ENCODE measurements at places on chromosomes 6 and 20. TPM values are rescaled to one million over a fixed set of nuclear protein-coding genes. Genes with fewer than 3 reads are reported as not detected.

Gene JPH2
- 129 TPM for polyA plus RNA-seq

Gene TNNC2
- polyA plus RNA-seq: 0.14 TPM

Gene PMEPA1
- polyA plus RNA-seq: 12.6 TPM

Gene BHLHE23
- polyA plus RNA-seq: not detected

Gene PROCR
- polyA plus RNA-seq: 11.9 TPM

Gene IMPG1
- polyA plus RNA-seq: not detected

Gene SPDEF
- 0.15 TPM for polyA plus RNA-seq

Gene IPCEF1
- polyA plus RNA-seq: 0.10 TPM

Gene PAX1
- not detected for polyA plus RNA-seq

Gene SLC25A27
- 23.3 TPM for polyA plus RNA-seq

Gene FNDC11
- polyA plus RNA-seq: 0.14 TPM

Gene OXT
- not detected for polyA plus RNA-seq

Gene GCM1
- polyA plus RNA-seq: 0.03 TPM

Gene ACTL10
- polyA plus RNA-seq: 0.57 TPM

Gene LST1
- 2.3 TPM for polyA plus RNA-seq

Gene REM1
- polyA plus RNA-seq: 2.6 TPM

All from heart left ventricle (tissue), 16 donors.